ENCODE measurements at places on chromosomes 1 and 21. TPM values are rescaled to one million over a fixed set of nuclear protein-coding genes. Genes with fewer than 3 reads are reported as not detected.

Gene COL8A2
- total RNA-seq: 0.24 TPM

Gene MROH7
- total RNA-seq: not detected

DNA sequence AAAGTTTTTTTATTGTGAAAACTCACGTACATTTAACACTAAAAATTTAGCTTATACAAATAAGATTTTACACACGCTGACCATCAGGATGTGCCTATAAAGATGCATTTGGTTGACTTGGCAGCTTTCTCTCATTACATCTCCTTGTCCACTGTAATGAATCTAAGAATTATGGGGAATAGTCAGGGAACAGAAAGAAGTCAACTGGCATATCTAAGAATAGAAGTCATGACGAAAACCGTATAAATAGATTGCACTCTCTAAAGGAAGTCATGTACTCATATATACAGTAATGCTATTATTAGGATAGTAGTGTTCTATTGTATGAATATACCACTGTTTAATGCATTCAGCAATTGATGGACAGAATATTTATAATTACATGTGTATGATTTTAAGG is 575.8 kb upstream of the B3GALT2 start:
- H3K4me3 ChIP-seq: no peak overlapping the region
- no peaks in the 10 kb centered on the region for H3K4me1 ChIP-seq
- no peak overlapping the region for H3K27ac ChIP-seq
- H3K36me3 ChIP-seq: no peaks in the 10 kb centered on the region

- H3K4me3 ChIP-seq: no peak overlapping the region
- no peak for DNase-seq
- H3K36me3 ChIP-seq: no peaks in the 10 kb centered on the region
- no peaks in the 10 kb centered on the region for H3K4me1 ChIP-seq
- no peak overlapping the region for H3K27ac ChIP-seq
- no peaks in the 10 kb centered on the region for H3K27me3 ChIP-seq
These were observed 246.3 kb downstream of the HHIPL2 start for GRCh38 chr1:222301652-222302051.

All from activated B cell treated with CpG ODN at 0.5 μM for 24 hours (primary cell).